Peyer's patch (tissue), 4 donors: ENCODE measurements at places on chromosomes 7 and 10.

DNA sequence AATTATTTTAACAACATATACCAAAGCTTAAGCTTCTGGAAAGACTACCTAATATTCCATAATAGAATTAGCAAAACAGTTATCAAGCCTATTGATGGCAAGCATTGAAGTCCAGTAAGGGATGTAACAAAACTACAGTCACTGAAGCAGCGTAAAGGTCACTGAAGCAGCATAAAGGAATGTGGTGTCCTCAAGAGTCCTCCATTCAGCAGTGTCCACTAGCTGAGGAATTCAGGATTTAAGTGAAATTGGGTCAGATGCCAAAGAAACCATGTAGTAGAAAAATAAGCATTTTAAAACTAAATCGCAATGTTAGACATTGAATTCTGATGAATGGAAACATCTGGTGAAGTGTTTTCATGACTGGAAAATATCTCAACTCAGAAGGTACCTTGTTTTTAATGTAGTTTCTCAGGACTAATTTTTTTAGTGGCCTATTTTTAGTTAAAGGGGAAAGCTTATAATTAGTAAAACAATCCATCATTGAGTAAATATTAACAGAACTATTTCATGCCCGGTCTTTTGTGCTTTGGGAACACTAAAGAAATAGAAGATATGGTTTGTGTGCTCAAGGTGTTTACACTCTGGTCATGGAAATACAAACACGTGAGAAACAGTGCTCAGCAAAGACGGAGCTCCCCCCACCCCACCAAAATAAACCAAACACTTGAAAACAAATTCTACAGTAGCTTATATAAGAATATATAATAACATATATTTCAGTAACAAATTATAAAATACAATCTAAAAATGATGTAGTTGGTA is 121.4 kb downstream of the CDK14 start:
- no peak for DNase-seq

DNA sequence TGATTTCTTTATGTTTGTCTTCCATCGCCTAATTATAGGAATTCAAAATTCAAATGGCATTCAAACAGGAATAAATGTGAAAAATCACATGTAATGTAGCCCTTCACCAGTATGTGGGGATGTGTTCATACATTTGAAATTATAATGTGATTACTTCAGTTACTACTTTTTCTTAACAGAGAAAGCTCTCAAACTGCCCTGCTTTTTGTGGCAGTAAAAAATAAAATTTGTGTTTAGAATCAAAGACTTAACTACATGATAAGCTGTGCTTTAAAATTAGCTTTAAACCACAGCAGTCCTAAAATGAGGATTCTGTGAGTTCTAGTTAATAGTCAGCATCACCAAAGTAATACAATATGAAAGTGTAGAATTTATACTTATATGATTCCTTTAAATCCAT is 7.8 kb upstream of the HERC4 start:
- DNase-seq = no peak

- DNase-seq = no peak
Measured at GRCh38 chr7:64494912-64495461, 67.9 kb downstream of the ZNF680 start.

GRCh38 chr7:540997-541396 is 21.4 kb upstream of the PDGFA start:
- DNase-seq = no peak

DNA sequence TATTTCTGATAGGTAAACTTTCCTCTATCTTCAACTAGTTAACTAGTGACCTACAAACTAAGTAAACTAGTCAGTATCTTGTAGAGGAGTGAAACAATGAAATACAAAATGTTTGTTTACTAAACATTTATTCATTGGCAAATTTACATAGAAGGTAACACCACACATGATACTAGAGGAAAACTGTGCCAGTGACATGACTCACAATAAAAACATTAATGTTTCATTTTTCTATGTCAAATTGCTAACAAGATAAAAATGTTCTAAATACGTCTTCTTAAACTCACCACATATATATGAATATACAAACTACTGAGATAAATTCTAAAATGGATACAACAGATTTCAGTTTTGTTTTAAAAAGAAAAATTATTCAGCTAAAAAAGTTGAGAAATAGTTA is 471.3 kb downstream of the PARD3 start:
- no peak for DNase-seq

GRCh38 chr7:42012786-42013360 is 224.1 kb downstream of the GLI3 start:
- DNase-seq = no peak

DNA sequence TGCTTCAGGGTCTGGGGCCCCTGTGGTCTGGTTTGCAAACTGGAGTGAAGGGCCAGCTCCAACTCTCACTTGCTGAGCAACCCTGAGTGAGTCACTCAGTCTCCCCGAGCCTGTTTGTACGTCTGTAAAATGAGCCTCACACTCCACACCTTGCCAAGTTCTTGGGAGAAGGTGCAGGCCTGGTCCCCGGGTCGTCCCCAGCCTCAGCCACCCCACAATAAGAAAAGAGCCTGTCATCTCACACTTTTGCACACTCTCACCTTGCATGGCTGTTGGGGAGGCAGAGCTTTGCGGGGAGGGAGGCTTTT is 5.2 kb downstream of the GRIFIN start:
- DNase-seq = no peak

DNA sequence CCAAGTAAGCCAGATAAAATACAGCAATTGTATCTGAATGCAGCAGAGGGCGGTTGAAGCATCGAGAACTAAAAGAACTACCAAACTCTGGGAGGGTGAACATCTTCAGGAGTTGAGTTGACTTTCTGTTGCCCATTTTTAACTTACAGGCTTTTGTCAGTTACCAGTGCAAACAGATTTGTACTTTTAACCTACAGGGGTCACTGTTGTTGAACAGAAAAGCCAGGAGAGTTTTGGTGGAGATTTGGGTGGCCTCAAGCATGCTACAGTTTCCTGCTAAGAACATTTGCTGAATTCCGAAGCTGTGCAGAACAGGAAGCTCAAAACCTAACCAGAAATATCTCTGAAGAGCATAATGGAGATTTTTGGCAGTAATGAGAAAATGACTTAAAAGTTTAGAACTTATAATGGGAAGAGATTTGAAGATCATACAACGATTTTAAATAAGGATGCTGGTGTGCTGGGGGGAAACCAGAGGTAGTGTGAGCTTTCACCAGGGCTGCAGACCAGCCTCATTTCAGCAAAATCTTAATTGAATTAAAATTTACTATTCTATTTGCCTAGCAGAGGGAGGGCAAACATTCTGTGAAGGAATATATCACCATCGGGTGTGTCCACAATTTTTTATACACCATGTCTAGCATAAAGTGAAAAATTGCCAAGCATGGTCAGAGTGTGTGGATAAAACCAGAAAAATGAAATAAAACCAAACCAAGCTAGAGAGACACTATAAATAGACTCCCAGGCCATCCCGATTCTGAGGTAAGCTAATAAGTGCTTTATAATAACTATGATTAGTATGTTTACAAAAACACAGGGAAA is 208.6 kb upstream of the CCDC6 start:
- DNase-seq = no peak

GRCh38 chr7:151148319-151149259 is 18.9 kb downstream of the GBX1 start:
- no peak for DNase-seq

GRCh38 chr7:116499168-116500077 is at the start of gene CAV2:
TSS of gene CAV2 (plus strand) at chr7:116499738. CDS start at chr7:116499782, 44 bp downstream.
- peak; percentile 66 for DNase-seq

DNA sequence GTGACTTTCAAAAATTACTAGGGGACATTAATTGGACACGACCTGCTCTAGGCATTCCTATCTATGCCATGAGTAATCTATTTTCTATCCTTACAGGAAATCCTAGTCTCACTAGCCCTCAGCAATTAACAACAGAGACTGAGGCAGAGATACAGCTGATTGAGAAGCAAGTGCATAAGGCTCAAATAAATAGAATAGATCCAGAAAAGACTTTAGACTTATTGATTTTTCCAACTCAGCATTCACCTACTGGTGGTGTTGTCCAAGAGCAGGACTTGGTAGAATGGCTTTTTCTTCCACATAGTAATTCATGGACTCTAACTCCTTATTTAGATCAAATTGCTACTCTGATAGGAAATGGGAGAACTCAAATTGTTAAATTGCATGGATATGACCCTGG is 148.0 kb downstream of the ZNF33B start:
- no peak for DNase-seq

GRCh38 chr7:45703373-45703821 is 129.2 kb downstream of the ADCY1 start:
- peak; percentile 37 for DNase-seq

DNA sequence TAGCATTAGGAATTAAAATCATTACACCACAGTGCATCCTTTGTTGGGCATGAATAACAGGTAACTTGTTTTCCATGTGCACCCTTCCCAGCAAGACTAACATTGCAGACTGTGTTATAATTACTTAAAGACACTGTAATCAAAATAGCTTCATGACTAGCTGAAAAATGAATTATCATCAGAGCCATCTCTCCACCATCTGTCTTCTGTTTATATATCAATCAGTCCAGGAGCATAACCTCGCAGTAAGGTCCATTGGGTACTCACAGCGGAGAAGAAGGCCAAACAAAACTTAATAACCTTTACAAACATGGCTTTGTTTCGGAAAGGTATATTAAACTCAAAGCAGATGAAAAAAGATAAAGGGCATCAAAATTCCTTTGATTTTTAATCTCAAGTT is 90.6 kb downstream of the ODAD2 start:
- DNase-seq = no peak

DNA sequence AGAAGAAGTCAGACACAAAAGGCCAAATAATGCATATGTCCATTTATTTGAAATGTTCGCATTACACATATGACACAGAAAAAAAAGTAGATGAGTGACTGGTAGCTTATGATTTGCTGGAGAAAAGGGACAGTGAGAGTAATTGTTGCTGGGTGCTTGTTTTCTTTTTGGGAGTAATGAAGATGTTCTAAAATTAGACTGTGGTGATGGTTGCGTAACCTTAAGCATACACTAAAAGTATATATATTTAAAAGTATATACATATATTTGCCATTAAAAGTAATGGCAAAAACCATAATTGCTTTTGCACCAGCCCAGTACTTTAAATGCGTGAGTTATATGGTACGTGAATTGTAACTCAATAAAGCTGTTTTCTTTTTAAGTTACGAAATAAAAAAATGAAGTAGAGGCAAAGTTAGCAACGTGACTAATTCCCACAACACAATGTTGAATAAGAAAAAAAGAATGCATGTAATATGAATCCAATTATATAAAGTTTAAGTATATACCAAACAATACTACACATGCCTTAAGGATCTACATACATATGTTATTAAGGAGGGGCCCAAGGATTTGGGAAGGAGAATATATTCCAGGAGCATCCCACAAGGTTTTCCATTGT is 360.4 kb upstream of the CELF2 start:
- no peak for DNase-seq

DNA sequence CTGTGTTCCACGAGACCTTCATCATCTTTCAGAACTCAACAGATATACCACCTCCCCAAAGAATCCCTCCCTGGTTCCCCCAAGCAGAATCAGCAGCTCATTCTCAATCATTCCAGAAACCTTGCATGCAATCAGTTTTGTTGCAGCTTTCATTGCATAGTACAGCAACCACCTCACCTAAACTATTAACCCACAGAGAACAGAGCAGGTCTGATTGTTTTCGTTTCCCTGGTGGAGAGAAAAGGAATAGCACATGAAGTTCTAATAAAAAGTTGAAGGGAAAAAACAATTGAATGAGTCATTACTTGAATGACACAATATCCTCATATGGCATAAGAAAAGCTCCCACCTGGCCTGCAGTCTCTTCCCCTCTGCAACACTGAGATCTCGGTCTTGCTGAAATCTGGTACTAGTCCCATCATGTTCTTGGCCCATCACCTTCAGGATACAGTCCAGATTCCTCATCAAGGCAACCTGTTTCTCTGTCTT is 147.1 kb upstream of the GDF10 start:
- DNase-seq = no peak

DNA sequence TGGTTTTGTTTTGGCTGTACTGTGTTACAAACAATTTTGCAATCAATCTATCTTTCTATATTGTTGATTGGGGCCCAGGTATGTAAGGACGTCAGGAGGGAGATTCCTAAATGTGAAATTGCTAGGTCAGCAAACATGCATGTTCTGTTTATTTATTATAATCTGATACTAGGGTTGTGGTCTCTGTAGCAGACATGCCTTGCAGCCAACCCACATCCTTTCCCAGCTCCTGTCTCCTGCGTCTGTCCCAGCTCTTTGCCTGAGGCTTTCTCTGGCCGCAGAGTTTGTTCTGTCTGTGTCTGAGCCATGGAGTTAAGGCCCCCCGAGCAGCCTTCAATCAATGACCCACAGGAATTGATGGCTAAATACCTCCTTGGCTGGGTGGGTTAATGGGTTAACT is 124.0 kb upstream of the ZEB1 start:
- no peak for DNase-seq

GRCh38 chr10:22268503-22268902 is 47.7 kb upstream of the COMMD3 start:
- DNase-seq = no peak

- DNase-seq = no peak
Measured at GRCh38 chr7:101969997-101970585, 152.7 kb downstream of the CUX1 start.

DNA sequence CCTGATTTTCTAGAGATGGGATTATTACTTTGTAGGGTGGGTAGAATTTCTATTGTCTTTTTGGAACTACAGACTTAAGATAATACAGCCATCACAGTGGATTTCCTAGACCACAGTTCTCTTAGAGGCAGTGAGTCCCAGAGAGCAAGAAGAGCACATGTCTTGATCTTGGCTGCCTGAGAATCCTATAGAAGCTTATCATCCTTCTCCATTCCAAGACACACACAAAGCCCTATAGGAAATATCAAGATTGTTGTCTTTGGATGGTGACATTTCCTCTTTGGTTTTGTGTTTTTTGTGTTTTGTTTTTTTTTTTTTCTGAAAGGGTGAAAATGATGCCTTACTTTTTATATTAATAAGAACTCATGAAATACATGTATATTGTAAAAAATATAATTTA is 143.1 kb downstream of the AHR start:
- DNase-seq = no peak

- no peak for DNase-seq
Measured at GRCh38 chr10:28850784-28851183, 173.5 kb downstream of the BAMBI start.

DNA sequence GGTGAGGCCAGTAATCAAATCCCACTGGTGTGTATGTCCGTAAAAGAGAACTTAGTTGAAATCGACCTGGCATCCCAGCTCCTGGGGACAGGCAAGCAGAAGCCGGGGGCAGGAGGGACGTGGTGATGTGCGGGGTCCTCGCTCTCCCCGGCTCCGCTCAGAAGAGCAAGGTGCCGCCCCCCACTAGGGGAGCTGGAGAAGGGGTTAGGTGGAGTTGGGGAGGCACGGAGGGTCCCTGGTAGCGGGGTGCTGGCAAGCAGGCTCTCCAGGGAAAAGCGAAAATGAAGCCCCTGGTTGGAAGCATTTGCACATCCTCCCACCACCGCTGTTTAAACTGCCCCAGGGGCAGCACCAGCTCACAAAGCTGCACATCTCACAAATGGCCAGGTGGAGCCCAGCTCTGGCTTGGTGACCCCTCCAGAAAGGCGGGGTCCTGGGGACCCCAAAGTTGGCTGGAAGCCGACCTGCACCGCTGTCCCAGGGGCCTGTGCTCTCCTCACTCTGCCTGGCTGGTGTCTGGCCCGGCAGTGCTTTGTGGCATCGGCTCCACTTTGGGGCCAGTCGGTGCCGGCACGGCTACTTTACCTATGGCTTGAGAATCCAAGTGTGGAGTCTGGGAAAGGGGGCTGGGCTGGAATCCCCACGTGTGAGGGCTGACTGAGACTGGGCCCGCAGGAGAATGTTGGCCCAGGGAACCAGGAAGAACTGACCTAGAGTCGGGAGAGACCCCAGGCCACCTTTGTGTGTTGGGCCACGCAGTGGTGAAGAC is 2.9 kb upstream of the CFAP46 start:
- peak; percentile 40 for DNase-seq
